A172 (cell line): ENCODE measurements at places on chromosomes 7 and 10.

DNA sequence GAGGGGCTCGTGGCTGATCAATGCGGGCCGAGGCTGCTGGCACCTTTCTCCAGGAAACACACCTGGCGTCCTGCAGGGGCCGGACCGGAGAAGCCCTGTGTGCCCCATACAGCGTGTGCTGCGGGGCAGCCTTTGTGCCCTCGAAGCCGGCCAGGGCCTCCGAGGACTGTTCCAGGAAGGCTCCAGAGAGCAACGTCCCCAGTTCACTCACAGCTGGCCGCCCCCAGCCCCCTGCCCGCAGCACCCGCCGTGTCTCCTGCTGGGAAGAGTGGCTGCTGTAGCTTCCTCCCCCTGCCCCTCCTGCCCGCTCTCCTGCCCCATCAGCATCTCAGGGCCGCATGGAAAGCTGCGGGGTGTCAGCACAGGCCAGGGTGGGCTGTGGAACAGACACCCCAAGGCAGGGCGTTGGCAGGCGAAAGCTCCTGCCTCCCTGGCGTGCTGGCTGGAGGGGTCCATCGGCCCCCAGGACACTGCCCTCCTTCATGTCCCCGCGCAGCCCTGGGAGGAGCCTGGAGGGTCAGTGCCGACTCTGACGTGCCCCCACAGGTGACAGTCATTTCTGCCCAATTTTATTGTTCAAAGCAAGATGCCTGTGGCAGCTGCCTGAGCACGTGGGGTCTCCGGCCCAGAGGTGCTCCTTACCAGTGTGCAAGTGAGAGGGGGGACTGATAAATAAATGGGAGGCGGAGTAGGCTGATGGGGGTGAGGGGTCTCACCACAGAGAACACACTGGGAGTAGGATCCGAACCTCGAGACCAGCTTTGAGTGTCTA, 95.8 kb upstream of the DIP2C start:
- DNase-seq, result no peak

DNA sequence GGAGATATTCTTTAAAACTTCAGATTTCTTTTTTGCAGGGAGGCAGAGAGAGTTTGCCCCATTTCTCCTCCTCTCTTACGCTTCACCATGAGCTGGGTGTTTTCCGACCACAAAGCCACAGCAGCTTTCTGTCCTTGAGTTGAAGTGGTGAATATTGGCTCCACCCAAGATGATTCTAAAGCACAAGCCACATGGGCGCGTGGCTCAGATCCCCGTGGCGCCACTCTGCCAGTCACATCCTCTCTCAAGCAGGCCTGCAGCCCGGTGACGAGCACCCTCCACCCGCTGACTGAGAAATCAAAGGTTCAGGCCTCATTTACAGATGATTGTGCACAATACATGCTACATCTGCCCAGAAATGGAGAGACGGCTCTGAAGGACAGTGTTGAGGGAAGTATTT, 27.6 kb upstream of the RNF32 start:
- DNase-seq, result no peak

DNA sequence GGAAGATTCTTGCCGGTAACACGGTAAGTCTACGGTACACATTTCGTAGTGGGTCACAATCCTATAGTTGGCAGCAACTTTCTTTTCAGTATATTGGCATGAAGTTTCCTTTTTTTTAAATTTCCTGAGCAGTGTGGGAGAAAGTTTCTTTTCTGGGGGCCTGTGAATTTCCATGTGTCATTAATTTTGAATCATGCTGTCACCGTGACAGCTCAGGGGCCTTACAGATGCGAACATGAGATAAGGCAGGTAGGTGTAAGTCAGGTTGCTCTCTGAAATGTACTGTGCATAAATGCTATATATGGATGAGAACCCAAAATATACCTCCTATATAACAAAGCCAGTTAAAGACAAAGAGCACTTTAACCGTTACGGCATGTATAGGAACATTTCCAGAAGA, 65.4 kb upstream of the SEM1 start:
- no peak for DNase-seq

DNA sequence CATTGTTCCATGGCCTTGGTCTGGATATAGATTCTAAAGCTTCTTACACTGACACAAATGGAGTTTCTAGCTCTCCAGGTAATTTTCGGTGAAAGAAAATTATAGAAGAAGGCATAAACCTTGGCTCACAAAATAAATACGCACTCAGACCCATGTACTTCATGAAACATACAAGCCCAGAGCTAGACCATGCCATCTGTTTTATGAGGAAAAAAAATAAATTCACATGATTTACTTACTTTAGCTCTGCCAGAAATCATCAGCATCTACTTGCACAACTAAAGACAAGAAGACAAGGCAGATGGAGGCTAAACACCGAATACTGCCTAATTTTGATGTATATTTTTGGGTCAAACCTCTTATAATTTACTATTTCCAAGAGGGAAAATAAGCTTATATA, 197.4 kb upstream of the KLF14 start:
- DNase-seq, result no peak

- DNase-seq, result no peak
Measured at GRCh38 chr10:124271676-124272075, 147.0 kb downstream of the OAT start.

- no peak for DNase-seq
Measured at GRCh38 chr7:100413889-100414288, 14.6 kb downstream of the ZCWPW1 start.

DNA sequence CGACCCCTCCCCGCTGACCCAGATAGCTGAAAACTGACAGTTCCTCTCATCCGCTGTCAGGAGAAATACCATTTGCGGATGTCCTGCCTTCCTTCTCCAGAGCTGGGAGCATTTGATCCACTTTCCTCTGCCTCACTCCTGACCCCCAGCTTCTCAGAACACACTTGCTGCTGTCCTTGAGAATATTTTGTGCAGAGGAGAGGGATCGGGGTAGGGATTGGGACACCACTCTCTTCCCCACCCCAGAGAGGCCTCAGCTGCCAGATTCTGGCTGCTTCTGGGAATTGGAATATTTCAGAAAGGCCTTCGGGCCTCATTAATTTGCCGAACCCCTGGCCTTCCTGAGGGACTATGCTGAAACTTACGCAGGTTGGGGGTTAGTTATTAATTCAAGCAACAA, 97.0 kb downstream of the C10orf105 start:
- no peak for DNase-seq

DNA sequence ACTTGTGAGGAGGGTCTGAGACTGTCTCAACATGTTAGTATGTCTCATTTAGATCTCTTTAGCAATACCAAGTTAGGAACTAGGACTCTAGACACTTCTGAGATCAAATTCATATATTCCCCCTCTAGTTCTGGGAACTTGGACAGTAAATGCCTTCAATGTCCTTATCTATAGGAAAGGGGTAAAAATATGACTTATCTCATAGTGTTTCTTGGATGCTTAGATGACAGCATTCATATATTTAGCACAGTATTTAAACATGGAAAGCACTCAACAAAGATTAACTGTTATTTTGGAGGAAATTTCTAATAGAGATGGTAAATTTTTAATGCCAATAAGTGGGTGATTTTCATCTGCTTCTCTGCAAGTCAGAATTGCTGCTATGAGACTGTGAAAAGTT, 154.6 kb downstream of the CTNNA3 start:
- no peak for DNase-seq

- DNase-seq, result no peak
Measured at GRCh38 chr7:63900394-63901203, 98.0 kb upstream of the ZNF722 start.

- DNase-seq, result no peak
Measured at GRCh38 chr10:5774987-5775620, 38.1 kb downstream of the GDI2 start.

GRCh38 chr7:89687211-89687610, 467.1 kb upstream of the STEAP1 start:
- DNase-seq, result no peak

GRCh38 chr7:74329225-74329624, 40.0 kb downstream of the CLIP2 start:
- DNase-seq, result peak; percentile 36

- DNase-seq, result no peak
Measured at GRCh38 chr7:37174460-37174859, 274.2 kb downstream of the ELMO1 start.

DNA sequence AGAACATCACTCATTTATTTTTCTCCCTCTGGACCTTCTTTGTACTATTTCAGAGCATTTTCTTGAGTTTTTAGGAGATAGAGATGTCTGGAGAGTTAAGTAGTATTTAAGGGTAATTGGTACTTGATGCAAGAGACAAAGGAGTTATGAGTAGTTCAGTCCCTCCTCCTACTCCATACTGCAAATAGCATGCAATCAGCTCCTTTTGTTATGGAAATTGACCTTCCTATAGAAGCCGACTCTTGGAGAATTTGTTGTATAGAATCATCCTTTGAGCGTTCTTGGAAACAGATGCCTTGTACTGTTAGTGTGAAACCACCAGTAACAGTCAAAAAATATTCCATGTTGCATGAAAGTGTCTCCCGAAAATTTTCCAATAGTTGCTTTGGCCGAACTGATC, 428.2 kb upstream of the GALNT17 start:
- DNase-seq, result no peak

DNA sequence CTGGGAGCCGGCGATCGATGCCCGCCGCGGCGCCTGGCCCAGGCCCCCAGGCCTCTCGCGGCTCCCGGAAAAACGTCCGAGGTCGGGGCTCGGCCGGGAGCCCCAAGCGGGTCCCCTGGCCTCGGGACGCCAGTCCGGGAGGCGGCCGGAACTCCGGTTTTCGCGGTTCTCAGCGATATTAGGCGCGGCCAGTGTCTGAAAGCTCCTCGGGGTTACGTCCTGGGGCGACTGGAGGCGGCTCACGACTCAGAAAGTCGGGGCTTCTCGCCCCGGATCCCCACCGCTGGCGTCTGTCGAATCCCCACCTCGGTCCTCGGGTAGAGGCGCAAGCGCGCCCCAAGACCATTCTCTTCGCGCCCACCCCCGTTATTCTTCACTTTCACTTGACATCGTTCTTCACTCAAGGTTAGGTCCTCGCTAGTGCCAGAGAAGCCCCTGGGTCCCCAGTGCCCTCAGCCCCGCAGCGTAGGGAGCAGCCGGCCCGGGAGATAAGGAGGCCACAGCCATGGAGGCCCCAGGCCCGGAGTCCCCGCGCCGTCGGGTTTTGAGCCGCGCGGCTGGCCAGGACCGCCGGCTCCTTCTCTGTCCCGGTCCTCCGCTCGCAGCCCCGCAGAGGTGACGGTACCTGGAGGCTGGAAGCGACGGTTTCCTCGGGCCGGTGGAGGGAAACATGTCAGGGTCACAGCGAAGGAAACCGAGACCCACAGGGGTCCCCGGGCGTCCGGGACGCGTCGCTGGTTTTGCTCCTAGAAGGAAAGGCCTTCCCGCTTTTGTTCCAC, 35.2 kb upstream of the EBLN1 start:
- no peak for DNase-seq

DNA sequence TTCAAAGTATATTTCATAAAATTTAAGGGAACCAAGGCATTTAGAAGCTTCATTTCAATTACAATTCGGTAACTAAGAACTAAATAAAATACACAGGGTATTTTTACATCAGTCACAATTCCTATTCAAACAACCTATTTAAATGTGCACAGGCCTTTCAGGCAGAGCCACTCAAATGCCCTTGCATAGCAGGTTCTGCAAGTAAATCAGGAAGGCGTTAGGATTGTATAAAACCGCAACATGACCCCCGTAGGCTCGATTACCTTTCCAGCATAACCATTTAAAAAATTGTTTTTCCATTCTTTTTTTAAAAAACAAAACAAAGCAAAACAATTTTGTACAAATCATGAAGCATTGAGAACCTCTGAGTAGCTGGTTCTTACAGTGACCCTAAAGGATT, 289.9 kb upstream of the SP8 start:
- DNase-seq, result no peak

DNA sequence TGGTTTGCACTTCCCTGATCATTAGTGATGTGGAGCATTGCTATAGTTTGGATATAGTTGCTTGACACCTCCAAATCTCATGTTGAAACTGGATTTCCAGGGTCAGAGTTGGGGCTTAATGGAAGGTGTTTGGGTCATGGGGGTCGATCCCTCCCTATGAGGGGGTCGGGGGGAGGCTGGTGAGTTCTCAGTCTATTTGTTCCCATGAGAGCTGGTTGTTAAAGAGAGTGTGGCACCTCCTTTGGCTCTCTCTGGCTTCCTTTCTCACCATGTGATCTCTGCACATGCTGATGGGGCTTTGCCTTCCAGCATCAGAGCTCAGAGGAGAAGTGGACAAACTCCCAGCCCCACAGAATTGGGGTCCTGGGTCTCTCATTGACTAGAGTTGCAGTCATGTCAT, 36.8 kb upstream of the BAMBI start:
- DNase-seq, result no peak

DNA sequence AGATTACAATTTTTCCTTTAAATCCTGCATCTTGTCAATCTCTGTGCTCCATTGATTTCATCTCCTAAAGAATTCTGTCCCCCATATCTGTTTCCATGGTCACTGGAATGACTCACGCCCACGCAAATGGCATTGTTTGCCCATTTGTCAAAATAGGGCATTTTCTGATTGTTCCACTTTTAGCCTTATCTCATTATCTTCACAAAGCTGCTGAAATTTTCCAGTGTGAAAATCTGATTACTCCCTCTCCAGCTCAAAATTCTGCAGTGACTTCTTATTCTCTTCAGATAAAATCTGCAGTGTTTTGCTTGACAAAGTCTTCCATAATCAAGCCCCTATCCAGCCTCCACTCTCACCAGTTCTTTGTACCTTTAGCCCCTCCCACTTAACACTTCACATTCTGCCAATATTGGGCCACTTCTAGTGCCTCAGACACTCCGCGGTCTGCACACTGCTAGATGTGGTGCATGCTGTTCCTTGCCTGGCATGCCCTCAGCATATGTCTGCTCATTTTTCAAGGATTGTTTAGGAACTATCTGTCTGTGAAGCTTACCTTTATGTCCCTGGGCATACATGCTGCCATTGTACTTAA, 33.9 kb upstream of the CTTNBP2 start:
- no peak for DNase-seq

DNA sequence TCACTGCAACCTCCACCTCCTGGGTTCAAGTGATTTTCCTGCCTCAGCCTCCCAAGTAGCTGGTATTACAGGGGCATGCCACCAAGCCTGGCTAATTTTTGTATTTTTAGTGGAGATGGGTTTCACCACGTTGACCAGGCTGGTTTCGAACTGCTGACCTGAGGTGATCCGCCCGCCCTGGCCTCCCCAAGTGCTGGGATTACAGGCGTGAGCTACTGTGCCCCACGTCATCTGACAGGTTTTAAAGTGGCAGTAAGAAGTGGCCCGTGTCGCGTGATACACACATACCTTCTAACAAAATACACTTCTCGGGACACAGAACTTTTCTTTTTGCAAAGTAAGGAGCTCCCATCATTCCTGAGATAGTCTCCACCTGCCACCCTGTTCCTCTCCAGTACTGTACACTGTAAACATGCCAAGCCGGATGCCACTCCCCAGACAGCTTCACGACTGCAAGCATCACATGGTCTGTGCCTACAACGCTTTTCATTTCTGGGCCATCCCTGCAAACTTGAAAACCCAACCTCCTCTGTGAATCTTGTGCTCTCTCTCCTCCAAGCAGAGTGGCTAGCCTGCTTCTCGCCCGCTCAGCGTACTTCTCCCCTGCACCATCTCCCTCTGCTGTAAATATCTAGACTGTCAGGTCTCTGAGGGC, 256.3 kb upstream of the KLF14 start:
- no peak for DNase-seq

DNA sequence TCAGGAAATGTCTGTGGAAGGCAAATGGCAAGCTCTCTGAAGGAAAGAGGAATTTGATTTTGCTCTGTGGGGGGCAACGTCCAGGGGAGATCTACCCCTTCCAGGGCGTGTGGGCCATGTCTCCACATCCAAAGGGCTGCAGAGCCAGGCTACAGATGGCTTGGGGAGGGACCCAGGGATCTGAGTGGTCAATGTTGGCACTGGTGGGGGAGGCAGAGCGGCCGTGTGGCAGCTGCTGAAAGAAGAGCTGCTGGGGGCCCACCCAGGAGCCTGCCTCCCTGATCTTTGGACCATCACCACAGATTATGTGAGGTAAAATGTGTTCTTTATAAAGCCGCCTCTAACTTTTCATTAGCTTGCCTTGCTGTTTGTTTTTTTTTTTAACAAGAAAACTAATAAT, 144.1 kb downstream of the HERPUD2 start:
- DNase-seq, result no peak
